ENCODE measurements at places on chromosomes 5 and 9.

DNA sequence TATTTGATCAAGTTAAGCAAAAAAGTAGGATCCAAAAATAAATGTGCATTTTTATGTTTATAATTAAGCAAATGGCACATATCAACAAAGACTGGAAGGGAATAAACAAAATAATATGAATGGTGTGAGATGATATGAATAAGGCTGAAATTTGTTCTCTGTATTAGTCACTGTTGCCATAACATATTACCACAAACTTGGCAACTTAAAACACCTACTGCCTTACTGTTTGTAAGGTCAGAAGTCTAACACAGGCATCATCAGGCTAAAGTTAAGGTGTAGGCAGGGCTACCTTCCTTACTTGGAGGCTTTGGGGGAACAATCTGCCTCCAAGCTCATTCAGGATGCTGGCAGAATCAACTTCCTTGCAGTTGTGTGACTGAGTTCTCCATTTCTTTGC is 19.3 kb downstream of the PGGT1B start:
- peak; percentile 10 for DNase-seq

DNA sequence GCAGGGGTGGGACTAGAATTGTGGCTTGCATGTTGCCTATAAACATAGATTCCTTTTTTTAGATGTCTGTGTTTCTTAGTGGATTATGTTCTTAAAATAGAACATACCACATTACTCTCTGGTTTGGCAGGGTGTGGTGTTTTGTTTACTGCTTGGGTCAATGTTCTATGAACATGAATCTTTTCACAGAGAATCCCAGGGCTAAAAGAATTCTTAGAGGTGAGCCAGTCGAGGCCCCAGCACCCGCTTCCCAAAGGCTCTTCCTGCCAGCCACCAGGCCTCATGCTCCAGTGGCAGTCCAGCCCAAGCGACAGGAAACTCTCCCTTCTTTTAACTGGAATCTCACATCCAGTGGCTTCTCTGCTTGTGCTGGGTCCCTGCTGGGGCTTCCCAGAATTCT is 126.6 kb downstream of the C9orf152 start:
- DNase-seq: no peak

- no peak for DNase-seq
Measured at GRCh38 chr5:33268374-33268773, 172.4 kb upstream of the TARS1 start.

GRCh38 chr9:135342206-135343130 is 137.1 kb upstream of the PPP1R26 start:
- no peak for DNase-seq

- no peak for DNase-seq
Measured at GRCh38 chr5:125201446-125202052, 455.1 kb upstream of the ZNF608 start.

- DNase-seq: no peak
Measured at GRCh38 chr9:124389146-124389939, 25.9 kb downstream of the PSMB7 start.

DNA sequence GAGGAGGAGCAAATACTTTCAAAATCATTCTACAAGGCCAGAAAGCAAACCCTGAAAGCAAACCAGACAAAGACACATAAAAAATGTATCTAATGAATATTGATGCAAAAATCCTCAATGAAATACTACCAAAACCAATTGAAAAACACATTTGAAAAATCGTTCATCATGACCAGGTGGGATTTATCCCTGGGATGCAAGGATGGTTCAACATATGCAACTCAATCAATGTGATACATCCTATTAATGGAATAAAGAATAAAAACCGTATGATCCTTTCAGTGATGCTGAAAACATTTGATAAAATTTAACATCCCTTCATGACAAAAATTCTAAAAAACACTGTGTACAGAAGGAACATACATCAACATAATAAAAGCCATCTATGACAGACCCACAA is 337.6 kb downstream of the NNT start:
- DNase-seq: no peak

GRCh38 chr5:124235576-124235975 is 510.9 kb downstream of the ZNF608 start:
- DNase-seq: no peak

- DNase-seq: no peak
Measured at GRCh38 chr5:113169720-113170119, 193.1 kb downstream of the DCP2 start.

- DNase-seq: no peak
Measured at GRCh38 chr9:76092572-76092971, 202.1 kb downstream of the PCSK5 start.

- no peak for DNase-seq
Measured at GRCh38 chr9:134766587-134766986, 114.0 kb upstream of the FCN2 start.

GRCh38 chr5:177487975-177488374 is 9.4 kb downstream of the PDLIM7 start:
- no peak for DNase-seq

DNA sequence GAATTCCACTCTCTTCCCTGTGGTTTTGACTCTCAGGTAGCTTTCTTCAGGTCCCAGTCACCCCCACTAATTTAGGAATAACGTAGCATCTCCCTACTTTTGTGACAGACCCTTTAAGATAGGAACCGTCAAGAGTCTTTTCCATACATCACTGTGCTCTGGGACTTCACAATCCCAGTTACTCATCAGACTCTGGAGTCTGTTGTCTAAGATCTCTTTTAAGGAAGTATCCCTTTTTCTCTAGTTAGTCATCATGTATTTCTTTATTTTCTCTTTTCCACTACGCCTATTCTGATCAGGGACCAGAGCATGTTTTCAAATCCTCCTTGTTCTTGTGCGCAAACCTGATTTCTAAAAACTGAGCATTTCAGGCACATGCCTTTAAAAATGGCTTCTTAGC is 143.0 kb downstream of the GOLPH3 start:
- no peak for DNase-seq

- no peak for DNase-seq
Measured at GRCh38 chr9:97772145-97772544, 75.0 kb upstream of the XPA start.

GRCh38 chr9:136187683-136188586 is 17.0 kb downstream of the LHX3 start:
- no peak for DNase-seq

DNA sequence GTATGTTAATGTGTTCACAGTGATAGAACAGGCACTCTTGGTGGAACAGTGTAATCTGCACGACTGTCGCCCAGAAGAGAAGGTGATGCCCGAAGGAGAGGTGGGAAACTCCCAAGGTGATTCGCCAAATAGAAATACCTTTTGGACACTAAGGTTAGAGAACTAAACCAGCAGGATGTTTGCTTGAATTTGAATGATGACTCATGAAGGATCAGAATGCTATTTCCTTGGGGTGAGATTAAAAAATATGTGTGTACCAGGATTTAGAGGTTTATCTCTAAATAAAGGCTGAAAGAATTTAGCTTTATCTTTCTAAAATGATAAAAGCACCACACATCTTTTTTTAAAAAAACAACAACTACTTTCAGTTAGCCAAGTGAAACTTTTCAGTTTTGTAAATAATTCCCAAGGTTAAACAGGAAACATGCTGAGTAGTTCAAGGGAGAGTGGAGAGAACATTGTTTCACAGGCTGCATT is 297.4 kb upstream of the TAS2R1 start:
- DNase-seq: peak; percentile 38

DNA sequence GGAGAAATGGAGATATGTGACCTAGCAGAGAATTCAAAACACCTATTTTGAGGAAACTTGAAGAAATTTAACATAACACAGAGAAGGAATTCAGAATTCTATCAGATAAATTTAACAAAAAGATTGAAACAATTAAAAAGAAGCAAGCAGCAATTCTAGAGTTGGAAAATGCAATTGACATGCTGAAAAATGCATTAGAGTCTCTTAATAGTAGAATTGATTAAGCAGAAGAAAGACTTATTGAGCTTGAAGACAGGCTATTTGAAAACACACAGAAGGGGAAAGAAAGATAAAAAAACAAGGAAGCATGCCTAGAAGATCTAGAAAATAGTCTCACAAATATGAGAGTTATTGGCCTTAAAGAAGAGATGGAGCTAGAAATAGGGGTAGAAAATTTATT is 87.8 kb upstream of the SLC1A1 start:
- no peak for DNase-seq

DNA sequence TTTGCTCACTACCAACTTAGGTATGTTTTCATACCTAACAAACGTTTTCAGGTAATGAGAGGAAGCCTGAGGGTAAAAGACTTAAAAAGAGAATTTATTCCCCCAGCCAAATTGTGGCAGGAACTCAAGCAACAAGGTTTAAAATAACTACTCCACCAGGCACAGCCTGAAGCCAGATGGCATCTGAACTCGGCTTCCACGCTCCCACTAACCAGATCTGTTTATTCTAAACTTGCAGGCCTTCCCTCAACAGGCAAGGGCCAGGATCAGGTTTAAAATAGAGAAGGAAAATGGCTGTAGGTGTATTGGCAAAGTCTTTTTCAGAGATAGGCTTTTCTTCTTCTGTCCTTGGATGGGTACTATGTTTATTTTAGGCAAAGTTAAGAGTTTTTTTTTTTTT is 89.4 kb downstream of the OTULIN start:
- DNase-seq: no peak

DNA sequence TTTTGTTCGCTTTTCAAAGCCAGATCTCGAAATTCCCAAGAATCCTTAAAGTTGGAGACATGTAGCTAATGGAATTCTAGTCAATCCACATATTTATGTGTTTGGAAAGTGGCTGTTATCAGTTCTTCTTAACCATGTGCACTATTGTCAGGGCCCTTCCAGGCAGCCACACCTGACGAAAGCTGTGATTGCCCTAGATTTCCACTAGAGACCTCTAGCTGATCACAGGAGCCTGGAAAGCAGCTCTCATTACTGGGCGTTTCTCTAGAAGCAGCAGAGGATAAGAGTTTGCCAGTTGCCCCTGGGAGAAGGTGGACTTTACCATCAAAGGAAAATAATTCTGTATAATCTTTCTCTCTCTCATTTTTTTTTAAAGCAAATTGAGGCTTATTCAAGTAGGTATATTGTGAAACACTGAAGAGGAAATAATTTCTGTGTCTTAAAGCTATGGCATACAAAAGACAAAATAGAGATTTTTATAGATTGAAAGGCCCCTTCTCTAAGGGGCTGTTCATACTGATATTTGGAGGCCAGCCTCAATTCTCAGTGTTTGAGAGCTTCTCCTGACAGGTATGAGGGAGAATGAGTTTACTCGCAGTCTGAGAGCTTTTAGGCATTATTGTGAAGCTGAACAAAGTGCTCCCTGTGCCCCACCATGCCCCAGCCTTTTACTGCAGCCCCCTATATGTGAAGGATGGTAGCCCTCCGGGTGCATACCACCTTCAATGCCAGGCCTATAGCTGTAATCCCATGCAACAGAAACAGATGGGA is 405.4 kb upstream of the ACTBL2 start:
- peak; percentile 77 for DNase-seq

- no peak for DNase-seq
Measured at GRCh38 chr5:107601076-107601475, 69.7 kb downstream of the EFNA5 start.

DNA sequence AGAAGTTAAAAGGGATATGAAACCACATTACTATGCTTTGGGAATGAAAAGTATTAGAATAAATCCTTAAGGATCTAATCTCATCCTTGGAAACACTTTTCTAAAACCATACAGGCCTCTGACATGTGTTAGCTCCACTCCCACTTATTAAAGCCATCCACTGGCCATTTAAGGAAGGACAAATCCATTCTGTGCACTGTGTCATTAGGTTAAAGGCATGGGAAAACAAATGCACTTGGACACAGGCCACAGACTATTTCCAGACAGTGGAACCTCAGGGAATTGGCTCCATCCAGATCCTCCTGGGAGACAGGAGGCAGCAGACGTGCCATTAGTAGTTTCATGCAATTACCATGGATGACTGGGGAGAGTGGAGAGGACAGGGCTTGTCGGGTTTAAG is 454.9 kb downstream of the ENC1 start:
- DNase-seq: no peak

- DNase-seq: no peak
Measured at GRCh38 chr9:126606483-126606870, 7.3 kb upstream of the LMX1B start.

GRCh38 chr5:127040796-127041520 is 10.6 kb upstream of the MARCHF3 start:
- DNase-seq: peak; percentile 35

DNA sequence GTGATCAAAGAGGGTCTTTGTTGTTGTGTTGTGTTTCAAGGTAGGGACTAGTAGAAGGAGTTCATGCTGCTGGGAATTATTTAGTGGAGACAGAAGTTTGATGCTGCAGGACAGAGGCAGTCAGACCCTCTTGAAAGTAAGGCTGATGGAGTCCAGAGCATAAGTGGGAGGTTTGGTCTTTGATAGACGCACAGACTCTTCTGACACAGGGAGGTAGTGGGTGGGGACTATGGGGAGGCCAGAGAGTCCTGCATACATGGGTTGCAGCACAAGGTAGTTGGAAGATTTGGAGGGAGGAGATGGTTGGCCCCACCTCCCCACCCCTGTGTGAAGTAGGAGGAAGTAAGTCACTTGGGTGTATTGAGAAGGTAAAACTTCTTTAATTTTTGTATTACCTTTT is 2.4 kb upstream of the CCDC112 start:
- DNase-seq: no peak

DNA sequence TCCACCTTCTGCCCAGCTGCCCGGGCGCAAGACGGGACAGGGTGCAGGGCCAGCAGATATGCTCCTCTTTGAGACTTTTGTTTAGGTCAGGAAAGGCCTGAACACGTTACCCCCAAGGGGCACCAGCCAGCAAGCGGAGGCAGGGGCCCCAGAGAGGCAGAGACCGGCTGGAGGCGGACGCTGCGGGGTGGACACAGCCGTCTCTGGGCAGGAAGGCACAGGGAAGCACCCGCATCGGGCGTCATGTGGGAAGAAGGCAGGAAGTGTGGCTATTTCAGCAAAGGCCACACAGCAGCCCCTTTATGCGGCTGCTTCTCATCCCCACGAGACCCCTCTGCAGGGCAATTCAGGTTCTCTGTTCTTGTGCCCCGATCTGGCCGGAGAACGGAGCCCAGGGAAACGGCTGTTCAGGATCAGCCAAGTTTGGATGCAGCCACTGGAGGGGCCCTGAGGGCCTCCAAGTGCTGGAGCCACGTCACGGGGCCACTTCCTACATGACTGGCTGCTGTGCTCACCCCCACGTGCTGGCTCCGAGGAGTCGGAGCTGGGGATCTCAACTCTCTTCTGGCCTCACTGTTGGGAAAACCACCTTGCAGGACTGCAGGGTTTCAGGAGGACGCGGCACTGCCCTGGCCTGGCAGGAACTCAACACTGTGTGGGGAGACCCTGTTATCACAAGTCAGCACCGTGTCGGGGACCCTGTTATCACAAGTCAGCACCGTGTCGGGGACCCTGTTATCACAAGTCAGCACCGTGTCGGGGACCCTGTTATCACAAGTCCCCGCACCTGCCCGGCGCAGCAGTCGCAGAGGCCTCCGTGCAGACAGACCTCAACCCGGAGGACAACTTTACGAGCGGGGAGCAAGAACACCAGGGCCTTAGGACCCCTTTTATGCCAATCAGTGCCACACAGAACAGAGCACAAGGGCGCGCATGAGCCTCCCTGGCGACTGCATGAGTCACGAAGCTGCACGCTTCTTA is 44.4 kb downstream of the SLC12A7 start:
- DNase-seq: no peak

DNA sequence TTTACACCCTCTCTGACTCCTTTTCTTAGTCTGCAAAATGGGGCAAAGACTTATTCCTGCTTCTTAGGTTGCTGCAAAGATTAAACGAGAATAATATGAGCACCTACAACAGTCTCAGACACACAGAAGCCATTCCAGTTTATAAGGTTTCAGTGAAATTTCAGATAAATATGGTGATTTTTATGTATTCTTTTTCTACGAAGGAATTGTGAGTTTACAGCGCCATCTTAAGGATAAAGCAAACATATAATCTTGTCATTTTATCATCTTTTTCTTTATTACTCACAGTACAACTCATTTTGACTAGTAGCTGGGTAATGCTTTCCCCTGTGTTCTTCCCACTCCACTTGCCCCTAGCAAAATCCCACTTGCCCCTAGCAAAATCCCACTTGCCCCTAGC is 29.2 kb upstream of the SMC5 start:
- DNase-seq: no peak

Data from kidney glomerular epithelial cell (primary cell).